T-cell (primary cell): ENCODE measurements at places on chromosomes 16 and 17. TPM values are rescaled to one million over a fixed set of nuclear protein-coding genes. Genes with fewer than 3 reads are reported as not detected.

MAPT gene
- total RNA-seq = 0.86 TPM

TMEM204 gene
- 133 TPM for total RNA-seq

STUB1 gene
- 67.3 TPM for total RNA-seq

NPIPB6 gene
- 3.5 TPM for total RNA-seq

NSRP1 gene
- 31.9 TPM for total RNA-seq

GRCh38 chr16:54437401-54437800 is 150.8 kb upstream of the IRX3 start:
- H3K4me3 ChIP-seq = no peak overlapping the region
- H3K27me3 ChIP-seq = peaks cover 7% of the 10 kb centered on the region
- no peaks in the 10 kb centered on the region for H3K4me1 ChIP-seq
- no peak for DNase-seq
- H3K36me3 ChIP-seq = no peaks in the 10 kb centered on the region
- no peak overlapping the region for H3K27ac ChIP-seq

DNA sequence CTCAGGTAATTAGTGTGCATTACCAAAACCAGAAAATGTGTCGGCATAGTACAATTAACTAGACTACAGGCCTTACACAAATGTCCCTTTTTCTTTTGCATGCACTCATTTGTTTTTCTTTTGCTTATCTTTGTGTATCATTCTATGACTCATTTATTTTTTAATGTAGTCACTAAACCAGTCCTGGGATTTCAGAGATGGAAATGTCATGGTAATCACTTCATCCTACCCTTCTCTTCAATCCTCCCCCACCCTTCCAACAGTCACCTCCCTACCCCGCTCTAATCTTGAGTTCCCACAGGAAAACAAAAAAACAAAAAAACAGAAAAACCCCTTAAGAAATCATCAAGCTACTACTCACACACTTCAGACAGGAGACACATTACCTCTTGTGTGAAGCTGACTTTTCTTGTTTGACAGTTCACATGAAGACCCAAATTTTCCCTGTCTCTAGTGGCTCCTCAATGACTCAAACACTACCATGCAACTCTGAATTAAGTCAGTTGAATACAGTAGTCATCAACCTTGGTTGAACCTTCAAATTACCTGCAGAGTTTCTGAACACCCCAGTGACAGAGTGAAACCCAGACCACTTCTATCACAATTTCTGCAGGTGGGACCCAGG is 242.4 kb upstream of the SALL1 start:
- peaks cover 6% of the 10 kb centered on the region for H3K27me3 ChIP-seq
- DNase-seq = no peak
- H3K27ac ChIP-seq = no peak overlapping the region
- H3K36me3 ChIP-seq = no peaks in the 10 kb centered on the region
- no peak overlapping the region for H3K4me3 ChIP-seq
- no peaks in the 10 kb centered on the region for H3K4me1 ChIP-seq

DNA sequence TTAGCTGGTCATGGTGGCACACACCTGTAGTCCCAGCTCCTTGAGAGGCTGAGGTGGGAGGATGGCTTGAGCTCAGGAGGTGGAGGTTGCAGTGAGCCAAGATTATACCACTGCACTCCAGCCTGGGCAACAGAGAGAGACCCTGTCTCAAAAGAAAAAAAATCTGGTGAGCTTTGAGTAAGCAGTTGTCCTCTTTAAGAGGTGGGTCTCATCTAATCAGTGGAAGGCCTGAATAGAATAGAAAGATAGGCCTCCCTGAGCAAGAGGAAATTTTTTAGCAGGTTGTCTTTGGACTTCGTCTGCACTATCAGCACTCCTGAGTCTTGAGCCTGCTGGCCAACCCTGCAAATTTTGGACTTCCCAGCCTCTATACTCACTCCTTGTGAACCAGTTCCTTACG is 266.0 kb upstream of the ZFHX3 start:
- H3K27me3 ChIP-seq = no peaks in the 10 kb centered on the region
- no peak for DNase-seq
- no peak overlapping the region for H3K4me3 ChIP-seq
- no peak overlapping the region for H3K27ac ChIP-seq

DNA sequence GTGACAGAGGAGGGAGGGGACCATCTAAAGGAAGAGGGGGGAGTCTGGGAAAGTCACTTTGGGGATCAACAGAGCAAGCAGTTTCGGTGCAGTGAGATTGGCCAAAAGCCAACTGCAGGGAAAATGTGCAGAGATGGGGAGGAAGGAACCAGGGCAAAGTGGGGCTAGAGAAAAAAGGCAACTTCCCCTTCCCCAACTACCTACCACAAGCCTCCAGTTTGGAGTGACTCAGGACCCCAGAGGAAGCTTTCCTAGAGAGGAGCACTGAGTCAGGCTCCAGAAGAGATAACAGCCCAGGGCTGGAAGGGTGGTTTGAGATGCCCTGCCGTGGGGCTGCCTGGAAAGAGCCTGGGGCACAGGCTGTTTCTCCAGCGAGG is 6.9 kb upstream of the CD300LD start:
- no peak overlapping the region for H3K27ac ChIP-seq
- no peak for DNase-seq
- peaks cover 37% of the 10 kb centered on the region for H3K4me1 ChIP-seq
- H3K36me3 ChIP-seq = no peaks in the 10 kb centered on the region
- H3K4me3 ChIP-seq = no peak overlapping the region

DNA sequence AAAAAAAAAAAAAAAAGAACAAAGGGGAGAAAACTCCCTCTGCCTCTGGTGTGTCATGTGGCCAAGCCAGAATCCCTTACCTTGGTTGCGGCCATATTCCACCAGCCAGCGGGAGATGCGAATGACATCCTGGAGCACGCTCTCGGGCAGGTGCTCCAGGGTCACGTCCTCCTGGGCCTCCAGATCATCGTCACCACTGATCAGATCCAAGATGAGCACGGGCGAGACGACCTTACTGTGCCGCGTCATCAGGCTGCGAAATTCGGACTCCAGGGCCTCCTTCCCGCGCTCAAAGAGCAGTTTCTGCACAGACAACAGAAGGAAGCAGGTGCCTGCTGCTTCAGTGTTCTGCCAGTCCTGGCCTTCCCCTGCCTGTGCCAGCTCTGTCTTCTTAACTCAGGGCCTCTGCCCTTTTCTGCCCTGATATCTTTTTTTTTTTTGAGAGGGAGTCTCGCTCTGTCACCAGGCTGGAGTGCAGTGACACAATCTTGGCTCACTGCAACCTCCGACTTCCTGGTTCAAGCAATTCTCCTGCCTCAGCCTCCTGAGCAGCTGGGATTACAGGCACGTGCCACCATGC is 5.8 kb downstream of the EXOC7 start:
- no peaks in the 10 kb centered on the region for H3K27me3 ChIP-seq
- no peak for DNase-seq
- peaks cover 3% of the 10 kb centered on the region for H3K4me1 ChIP-seq
- H3K27ac ChIP-seq = no peak overlapping the region

DNA sequence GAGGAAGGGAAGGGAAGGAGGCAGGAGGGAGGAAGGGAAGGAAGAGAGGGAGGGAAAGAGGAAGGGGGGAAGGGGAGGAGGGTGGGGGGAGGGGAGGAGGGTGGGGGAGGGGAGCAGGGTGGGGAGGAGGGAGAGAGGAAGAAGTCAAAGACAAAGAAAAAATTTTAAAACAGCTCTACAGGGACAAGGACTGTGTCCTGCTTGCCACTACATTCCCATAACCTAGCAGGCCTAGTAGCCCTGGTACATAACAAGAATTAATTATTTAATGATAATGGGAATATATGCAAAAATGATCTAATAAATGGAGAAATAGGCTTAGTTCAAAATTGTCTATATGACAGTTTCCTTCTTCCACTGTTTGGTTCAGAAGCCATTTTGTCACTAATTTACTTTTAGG is 47.6 kb upstream of the NOG start:
- no peaks in the 10 kb centered on the region for H3K27me3 ChIP-seq
- H3K36me3 ChIP-seq = no peaks in the 10 kb centered on the region
- H3K4me1 ChIP-seq = no peaks in the 10 kb centered on the region

GRCh38 chr16:89584768-89585549 is 9.4 kb downstream of the CPNE7 start:
- no peaks in the 10 kb centered on the region for H3K36me3 ChIP-seq
- no peak overlapping the region for H3K4me3 ChIP-seq
- H3K27me3 ChIP-seq = no peaks in the 10 kb centered on the region
- DNase-seq = no peak

- peaks cover 80% of the 10 kb centered on the region for H3K4me1 ChIP-seq
- H3K27ac ChIP-seq = peak overlapping the region; percentile 30
- H3K4me3 ChIP-seq = no peak overlapping the region
- no peaks in the 10 kb centered on the region for H3K27me3 ChIP-seq
Measured at GRCh38 chr17:40532520-40533253, 31.3 kb upstream of the TNS4 start.

GRCh38 chr17:40540448-40540847 is 24.8 kb downstream of the CCR7 start:
- peak overlapping the region; percentile 79 for H3K27ac ChIP-seq
- no peaks in the 10 kb centered on the region for H3K27me3 ChIP-seq
- H3K4me3 ChIP-seq = peak overlapping the region; percentile 13
- DNase-seq = peak; percentile 43
- no peaks in the 10 kb centered on the region for H3K36me3 ChIP-seq

GRCh38 chr17:16027708-16028584 is 28.3 kb downstream of the TTC19 start:
- no peak overlapping the region for H3K4me3 ChIP-seq
- peak overlapping the region; percentile 52 for H3K27ac ChIP-seq
- no peaks in the 10 kb centered on the region for H3K4me1 ChIP-seq
- peaks cover 24% of the 10 kb centered on the region for H3K36me3 ChIP-seq
- no peaks in the 10 kb centered on the region for H3K27me3 ChIP-seq
